ENCODE measurements at places on chromosomes 5 and 9.

DNA sequence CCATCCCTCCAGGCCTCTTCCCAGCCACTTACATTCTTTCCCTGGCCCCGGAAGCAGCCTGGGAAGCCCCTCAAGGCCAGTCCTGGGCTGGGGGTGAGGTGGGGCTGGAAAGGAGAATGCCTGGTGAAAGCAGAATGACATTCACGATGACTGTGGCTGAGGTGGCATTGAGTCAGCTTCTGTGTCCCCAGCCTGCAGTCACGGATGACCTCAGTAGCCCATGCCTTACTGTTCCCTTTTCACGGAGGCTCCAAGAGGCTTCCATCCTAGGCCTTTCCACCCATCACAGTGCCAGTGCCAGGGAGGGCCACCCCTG lies 2.7 kb downstream of the PRDM12 start:
- no peak for DNase-seq

DNA sequence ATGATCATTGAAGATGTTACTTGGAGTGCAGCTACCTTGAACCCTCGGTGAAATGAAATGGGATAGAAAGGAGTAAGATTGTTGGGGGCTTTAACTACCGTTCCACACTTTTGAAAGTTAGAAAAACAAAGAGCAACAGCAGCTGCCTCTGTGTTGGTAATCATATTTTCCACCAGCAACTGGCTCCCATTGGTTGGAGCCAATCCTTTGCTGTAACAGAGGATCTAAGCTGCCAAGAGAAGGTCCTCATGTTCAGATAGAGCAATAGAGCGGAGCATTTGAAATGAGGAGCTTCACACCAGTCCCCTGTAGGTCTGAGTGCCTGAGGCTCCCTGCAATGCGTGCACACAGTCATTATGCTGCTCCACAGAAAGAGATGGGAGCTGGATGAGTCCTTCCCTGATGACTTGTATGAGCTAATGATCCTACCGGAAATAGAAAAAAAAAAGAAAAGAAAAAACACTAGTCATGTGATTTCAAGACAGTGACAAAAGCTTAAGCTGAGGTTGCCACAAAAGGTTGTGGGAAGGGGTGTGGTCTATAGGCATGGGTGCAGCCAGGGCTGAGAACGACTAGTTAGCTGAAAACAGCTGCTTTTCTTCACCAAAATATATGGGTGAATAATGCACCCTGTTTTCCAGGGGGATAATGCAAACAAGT lies 300.7 kb downstream of the MLLT3 start:
- DNase-seq = no peak

GRCh38 chr5:60699288-60699608 lies 718 bp downstream of the DEPDC1B start:
- DNase-seq = no peak

GRCh38 chr9:4108754-4109465 lies 191.0 kb downstream of the GLIS3 start:
- no peak for DNase-seq

GRCh38 chr9:121735065-121735792 lies 83.8 kb downstream of the DAB2IP start:
- no peak for DNase-seq

DNA sequence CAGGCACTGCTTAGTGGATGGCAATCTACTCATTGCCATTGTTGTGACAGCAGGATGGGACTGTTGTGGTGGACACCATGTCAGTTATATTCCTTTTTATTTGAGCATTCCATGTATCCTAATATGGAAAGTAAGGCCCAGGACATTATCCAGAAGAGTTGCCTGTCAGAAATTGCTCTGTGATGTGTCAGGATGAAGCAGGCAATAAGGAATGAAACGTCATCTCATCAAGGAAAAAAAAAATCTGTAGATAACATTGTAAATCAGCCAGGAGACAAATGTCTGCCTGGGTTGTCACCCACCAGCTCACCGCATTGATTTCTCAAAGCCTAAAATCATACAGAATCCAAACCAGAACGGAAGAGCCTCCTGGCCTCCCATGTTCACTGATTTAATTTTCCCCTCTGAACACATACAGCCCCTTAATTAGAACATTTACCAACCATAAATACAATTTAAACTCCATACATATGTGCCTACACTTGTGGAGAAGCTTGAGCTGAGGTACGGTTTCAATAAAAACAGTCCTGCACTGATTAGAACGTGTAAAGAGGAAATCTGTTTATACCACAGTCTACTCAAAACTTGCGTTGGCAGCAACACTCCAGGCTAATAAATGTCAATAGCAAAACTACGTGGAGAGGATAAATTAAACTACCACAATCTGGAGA lies 73.9 kb downstream of the FOXD1 start:
- no peak for DNase-seq

DNA sequence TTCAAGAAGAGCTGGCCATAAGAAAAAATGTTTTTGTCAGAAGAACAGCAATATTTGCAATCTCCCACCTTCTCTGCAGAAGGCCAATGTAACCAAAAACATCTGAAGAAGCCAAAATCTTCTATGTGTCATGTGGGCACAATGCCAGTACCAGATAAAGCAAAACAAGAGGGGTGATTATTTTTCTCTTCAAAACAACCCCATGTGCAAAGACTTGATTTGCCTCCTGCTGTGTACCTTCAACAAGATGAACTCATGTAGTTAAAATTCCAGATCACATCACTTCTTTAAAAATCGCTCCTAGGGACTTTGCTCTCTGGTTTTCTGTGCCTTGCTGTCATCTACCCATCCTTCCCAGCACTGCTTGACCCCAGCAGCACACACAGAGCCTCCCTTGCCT lies 134.0 kb upstream of the MAP3K1 start:
- no peak for DNase-seq

DNA sequence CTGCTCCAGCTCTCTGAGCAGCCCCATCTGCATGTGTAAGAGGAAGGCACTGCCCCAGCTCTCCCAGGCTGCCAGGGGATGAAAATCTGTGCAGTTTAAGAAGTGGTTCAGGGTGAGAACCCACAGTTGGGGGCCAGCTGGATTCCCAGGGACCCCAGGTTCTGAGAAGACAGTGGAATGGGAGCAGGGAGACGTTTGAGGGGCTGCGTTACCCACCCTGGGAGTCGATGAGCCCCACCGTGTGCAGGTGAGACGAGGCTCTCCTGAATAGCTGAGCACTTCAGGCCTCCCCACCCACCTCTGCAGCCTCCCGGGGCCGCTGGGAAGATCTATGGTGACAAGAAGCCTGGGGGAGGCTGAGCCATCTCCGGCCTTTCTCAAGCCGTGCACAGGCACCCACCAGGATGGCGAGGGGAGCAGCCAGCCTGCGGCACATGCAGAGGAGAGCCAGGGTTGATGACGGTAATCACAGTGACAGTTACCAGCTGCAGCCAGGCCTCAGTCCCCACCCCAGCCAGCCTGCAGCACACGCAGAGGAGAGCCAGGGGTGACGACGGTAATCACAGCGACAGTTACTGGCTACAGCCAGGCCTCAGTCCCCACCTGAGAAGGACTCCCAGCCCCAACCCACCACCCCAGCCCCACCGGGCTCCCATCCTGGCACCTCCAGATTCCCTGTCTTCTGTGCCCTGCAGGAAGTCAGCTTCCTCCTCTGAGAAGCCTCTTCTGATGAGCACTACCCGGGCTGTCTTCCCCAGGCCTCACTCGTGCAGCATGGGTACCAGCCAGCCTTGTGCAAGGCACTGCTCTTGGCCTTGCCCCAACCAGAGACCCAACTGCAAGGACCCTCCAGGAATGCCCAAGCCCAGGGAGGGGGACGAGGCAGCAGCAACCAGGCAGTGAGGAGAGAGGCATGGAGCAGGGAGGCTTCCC lies 150.8 kb upstream of the PPP1R26 start:
- no peak for DNase-seq

- no peak for DNase-seq
Measured at GRCh38 chr9:126705767-126706697, 92.3 kb downstream of the LMX1B start.

Measured in DMS79 treated with DMSO at 0.1 percent for 48 hours (cell line).